Activated T-helper 17 cell treated with anti-CD3 and anti-CD28 coated beads, Interleukin-2, amount 50 U/mL, for 72 hours (primary cell): ENCODE measurements at places on chromosomes 2 and 18. TPM values are rescaled to one million over a fixed set of nuclear protein-coding genes. Genes with fewer than 3 reads are reported as not detected.

GPBAR1 gene
- 1.4 TPM for total RNA-seq

DNA sequence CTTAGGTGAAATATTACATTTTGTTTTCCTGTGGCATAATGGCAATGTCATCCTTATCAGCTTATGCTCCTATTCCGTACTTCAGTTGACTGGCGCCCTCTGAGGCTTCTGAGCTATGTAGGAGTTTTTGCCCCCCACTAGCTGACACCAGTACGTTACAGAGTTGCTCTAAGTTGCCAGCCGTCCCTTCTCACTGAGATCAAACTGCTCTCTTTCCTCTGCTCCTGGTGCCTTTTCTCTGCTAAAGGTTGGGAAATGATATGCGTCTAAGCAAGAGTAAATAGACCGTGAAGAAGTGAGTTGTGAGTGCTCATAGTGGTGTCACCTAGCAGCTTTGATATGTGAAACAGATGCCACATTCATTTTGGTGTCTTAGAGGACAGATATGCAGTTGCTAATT lies 99.2 kb downstream of the RAPGEF4 start:
- no peak for ATAC-seq

MAP3K19 gene
- total RNA-seq, result 0.13 TPM

TFPI gene
- 0.30 TPM for total RNA-seq

RGPD4 gene
- not detected for total RNA-seq
